ENCODE measurements at places on chromosomes 1 and 21.

DNA sequence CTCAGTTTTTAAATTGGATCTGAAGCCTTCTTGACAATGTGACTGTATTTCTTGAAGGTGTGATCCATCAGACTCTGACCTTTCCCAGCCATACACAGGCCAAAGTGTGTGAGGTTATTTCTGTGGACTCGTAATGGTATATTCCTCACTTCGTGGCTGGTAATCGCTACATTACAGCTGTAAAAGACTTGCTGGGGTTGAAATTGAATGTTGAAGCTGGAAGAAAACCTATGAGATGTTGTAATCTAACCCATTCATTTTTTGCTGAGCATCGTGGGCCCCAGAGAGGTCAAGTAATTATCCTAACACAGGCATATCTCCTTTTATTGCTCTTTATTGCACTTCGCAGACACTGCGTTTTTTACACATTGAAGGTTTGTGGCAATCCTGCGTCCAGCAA lies 405.6 kb upstream of the ZP4 start:
- H3K4me3 ChIP-seq, result no peak overlapping the region
- H3K36me3 ChIP-seq, result no peaks in the 10 kb centered on the region
- no peak overlapping the region for H3K27ac ChIP-seq
- H3K4me1 ChIP-seq, result no peaks in the 10 kb centered on the region

GRCh38 chr1:200883118-200883517 lies 10.3 kb downstream of the GPR25 start:
- H3K27ac ChIP-seq, result no peak overlapping the region
- no peak overlapping the region for H3K4me3 ChIP-seq

GRCh38 chr1:46488343-46489168 lies 1.1 kb upstream of the DMBX1 start:
- no peaks in the 10 kb centered on the region for H3K36me3 ChIP-seq
- no peak for ATAC-seq
- no peak overlapping the region for H3K27ac ChIP-seq

GRCh38 chr1:68320349-68320748 lies 88.0 kb upstream of the WLS start:
- H3K4me1 ChIP-seq, result peaks cover 15% of the 10 kb centered on the region
- no peaks in the 10 kb centered on the region for H3K27me3 ChIP-seq
- ATAC-seq, result no peak
- H3K27ac ChIP-seq, result peak overlapping the region; percentile 72

- no peaks in the 10 kb centered on the region for H3K36me3 ChIP-seq
- peak overlapping the region; percentile 63 for H3K4me3 ChIP-seq
- peaks cover 3% of the 10 kb centered on the region for H3K4me1 ChIP-seq
- H3K27ac ChIP-seq, result peak overlapping the region; percentile 94
- ATAC-seq, result no peak
Measured at GRCh38 chr1:6391951-6392808, 1.4 kb downstream of the ACOT7 start.
